ENCODE measurements at places on chromosomes 3 and 15.

DNA sequence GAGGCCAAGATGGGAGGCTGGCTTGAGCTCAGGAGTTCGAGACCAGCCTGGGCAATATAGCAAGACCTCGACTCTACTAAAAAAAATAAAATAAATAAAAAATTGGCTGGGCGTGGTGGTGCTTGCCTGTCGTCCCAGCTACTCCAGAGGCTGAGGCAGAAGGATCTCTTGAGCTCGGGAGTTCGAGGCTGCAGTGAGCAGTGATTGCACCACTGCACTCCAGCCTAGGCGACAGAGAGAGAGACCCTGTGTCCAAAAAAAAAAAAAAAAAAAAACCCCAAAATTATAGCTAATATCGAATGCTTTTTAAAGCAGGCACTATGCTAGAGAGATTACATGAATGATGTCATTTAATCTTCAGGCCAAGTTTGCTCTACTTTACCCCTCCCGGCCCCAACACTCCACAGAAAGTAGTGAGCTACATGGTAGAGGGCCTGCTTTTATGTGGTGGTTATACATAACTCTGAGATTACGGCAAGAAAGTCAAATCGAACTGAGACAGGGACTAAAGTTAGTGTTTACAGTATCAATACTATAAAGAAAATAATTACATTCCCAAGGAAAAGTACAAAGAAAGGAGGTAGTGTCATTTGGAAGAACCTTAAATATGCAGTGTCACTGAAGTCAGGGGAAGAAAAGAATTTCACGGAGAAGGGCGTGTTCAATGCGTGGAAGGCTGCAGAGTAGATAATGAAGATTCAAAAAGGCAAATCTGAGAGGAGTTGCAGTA, 1.1 kb downstream of the ADPGK start:
- DNase-seq = no peak

GRCh38 chr15:101310161-101310480, 15.1 kb upstream of the SNRPA1 start:
- no peak for DNase-seq

GRCh38 chr3:194250098-194251002, 100.8 kb downstream of the CPN2 start:
- no peak for DNase-seq

DNA sequence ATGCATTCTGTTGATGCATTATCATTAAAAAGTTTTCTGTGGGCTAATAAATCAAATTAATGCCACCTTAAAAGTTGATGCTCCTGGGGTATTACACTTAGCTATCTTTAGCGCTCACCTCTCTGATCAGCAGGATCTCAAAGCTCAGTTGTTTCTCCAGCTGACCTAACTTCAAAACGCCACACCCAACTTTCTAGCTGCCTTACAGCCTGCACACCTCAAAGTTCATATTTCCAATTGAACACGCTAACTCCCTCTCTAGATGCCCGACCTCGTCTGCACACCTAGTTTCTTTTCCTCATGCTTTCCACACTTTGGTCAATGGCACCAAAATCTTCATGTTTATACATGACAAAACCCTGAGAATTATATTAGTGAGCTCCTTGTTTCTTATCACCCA, 98.2 kb upstream of the AGTR1 start:
- DNase-seq = no peak

- no peak for DNase-seq
Measured at GRCh38 chr3:37338500-37338899, 164.1 kb upstream of the LRRFIP2 start.

GRCh38 chr3:42080453-42080872, 10.7 kb upstream of the TRAK1 start:
- no peak for DNase-seq

- no peak for DNase-seq
Measured at GRCh38 chr3:132445817-132446216, 28.5 kb downstream of the DNAJC13 start.

DNA sequence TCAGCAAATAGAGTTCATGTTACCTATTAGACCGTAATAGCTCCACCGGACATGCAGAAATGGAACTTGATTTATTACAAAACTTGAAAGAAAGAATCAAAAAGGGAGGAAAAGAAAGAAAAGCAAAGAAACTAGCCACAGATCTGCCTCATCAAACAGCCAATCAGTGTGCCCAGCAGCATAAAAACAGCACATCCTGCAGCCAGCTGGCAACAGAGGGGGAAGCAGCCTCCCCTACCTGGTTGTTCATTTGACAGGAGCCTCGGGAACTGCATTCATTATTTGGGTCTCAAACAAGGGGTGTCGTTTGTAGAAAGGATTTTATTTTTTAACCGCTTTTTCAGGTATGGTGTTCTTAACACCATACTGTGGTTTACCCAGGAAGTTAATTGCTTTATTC, 181.5 kb upstream of the TOPAZ1 start:
- no peak for DNase-seq

- no peak for DNase-seq
Measured at GRCh38 chr15:63340353-63340752, 41.3 kb downstream of the CA12 start.

All from stimulated activated effector memory CD8-positive, alpha-beta T cell treated with anti-CD3 and anti-CD28 coated beads, Interleukin-12 subunit alpha, Interleukin-12 subunit beta, amount 100 ng/mL, for 72 hours (primary cell).